AG08396 (cell line): ENCODE measurements at places on chromosomes 7 and 10.

DNA sequence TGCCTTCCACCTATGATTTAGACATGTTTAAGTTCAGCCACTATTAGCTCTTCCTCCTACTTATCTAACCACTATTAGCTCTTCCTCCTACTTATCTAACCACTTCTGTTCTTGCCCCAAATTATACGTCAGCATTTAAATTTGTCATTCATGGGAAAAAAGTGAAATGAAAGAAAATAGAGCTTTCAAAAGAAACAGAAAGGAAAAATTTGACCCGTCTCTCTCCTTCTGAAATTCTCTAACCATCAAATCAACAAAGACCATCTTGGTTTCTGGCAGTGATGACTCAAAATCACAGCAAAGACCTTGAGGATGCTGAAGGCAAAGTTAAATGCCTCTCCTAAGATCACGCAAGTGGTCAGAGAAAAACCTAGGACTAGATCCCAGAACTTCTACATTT is 2.6 kb downstream of the LIPA start:
- DNase-seq: no peak

DNA sequence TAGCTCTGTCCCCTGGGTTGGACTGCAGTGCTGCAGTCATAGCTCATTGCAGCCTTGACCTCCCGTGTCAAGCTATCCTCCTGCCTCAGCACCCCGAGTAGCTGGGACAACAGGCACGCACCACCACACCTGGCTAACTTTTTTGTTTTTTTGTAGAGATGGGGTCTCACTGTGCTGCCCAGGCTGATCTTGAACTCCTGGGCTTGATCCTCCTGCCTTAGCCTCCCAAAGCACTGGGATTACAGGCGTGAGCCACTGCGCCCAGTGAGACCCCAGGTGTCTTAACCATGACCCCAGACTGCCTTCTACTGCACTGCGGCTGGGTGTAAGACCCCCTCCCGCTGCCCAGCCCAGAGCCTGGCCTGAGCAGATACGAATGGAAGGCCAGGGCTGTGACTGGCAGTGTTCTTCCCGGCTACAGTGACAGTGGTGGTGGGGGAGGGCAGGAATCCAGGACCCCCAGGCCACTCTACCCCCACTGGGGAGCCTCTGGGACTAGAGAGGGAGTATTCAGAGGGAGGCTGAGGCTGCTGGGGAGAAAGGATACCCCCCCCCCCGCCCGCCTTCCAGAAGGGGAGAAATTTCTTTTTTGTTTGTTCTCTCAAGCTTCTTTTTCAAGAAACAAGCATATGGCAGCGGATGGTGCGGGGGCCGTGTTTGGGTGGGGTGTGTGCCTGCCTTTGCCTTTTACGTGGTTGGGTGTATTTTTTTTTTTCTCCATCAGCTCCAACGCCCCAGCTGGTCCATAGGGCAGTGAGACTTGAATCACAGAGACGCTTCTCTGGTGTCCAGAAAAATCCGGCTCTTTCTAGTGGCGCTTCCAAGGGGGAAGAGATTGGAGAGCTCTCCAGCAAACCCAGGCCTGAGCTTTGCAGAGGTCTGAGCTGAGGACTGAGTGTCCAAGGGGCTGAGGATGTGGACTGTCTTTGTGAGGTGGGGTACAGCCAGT is 36.6 kb downstream of the GTF2IRD1 start:
- DNase-seq: no peak

GRCh38 chr10:73625004-73625883 is 16.0 kb downstream of the MYOZ1 start:
- DNase-seq: peak; percentile 38

- DNase-seq: no peak
These were observed 56.7 kb upstream of the ELN start for GRCh38 chr7:73971322-73971703.

- DNase-seq: peak; percentile 83
These were observed 25.5 kb downstream of the VOPP1 start for GRCh38 chr7:55546814-55547213.

GRCh38 chr10:22631646-22632278 is 82.6 kb downstream of the PIP4K2A start:
- no peak for DNase-seq

DNA sequence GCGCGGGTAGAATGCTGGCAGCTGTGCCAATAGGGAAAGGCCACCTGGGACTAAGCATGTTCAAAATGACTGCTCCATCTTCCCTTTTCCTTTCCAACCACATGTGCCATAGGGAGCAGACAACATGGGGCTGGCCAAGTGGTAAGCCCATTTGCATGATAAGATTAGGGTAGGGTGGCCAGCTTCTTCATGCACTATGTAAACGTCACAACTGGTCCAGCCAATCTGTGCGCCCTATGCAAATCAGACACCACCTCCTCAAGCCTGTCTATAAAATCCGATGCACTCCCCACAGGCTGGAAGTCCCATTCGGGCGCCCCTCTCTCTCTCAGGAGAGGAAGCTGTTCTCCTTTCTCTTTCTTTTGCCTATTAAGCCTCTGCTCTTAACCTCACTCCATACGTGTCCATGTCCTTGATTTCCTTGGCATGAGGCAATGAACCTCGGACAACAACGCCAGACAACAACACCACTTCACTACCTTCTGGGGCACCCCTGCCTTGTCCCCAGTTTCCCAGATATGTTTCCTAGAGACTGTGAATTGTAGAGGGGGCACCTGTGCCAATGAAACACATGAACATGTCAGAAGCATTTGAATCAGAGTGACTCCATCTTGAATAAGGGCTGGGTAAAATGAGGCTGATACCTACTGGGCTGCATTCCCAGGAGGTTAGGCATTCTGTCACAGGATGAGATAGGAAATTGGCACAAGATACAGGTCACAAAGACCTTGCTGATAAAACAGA is 19.1 kb upstream of the EXOC6 start:
- DNase-seq: no peak

- no peak for DNase-seq
These were observed 15.5 kb downstream of the SHTN1 start for GRCh38 chr10:116989439-116989838.

GRCh38 chr7:24847754-24848153 is 90.5 kb upstream of the GSDME start:
- DNase-seq: no peak

DNA sequence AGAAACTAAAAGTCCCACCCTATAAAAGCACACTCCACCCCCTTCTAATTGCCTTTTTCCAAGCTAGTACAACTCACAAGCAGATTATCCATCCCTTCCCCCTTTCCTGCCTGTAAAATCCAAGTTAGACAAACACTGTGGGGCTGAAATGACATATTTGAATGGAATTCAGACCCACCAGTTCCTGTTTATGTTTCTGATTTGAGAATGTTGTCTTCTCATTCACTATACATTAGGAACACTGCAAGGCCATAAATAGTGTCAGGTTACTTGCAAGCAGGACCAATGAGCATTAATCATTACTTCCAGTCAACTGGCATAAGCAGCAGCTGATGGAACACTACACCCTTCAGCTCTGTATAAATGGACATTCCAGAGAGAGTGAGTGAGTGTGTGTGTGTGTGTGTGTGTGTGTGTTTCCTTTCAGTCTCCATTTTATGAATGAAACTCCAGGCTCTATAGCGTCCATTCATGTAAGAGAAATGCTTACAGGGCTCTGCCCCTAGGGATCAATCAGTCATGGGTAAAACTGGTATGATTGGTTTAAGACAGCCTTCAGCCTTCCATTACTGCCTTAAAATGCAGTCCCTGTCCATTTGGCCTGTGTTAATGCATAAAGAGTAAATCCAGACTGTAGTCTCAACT is 69.3 kb downstream of the ETV1 start:
- peak; percentile 74 for DNase-seq

DNA sequence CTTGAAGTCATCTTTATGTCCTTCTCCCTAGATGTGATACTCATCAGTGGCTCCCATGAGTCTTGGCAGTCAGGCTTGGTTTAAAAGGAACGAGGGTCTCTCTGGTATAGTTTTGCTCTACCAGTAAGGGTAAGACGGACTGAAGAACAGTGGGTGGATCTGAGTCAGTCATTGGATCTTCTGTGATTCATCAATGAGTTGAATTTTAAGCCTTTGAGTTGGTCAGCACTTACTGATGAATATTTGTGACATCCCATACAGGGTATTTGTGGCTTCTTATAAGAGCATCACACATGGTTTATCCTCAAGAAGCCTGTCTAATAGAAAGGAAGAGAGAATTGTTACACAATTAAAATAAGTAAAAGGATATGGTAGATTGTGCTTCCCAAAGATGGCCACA is 87.3 kb upstream of the NAMPT start:
- DNase-seq: no peak

DNA sequence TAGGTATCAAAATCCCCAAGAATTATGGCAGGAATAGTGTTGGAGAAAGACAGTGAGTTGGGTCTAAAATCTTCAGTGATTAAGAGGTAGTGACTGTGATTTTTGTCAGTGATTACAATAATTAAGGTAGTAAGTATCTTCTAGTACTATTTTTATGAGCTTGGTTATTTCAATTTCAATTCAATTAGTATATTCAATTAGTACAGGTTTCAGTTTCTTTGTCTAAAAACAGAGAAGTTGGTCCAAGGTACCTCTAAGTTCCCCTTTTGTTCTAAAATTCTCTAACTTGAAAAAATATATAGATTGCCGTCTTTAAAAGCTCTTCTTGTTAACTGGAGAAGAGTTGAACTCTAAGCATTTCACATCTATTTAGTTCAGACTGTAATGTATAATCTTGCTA is 82.9 kb downstream of the OTUD1 start:
- DNase-seq: no peak

DNA sequence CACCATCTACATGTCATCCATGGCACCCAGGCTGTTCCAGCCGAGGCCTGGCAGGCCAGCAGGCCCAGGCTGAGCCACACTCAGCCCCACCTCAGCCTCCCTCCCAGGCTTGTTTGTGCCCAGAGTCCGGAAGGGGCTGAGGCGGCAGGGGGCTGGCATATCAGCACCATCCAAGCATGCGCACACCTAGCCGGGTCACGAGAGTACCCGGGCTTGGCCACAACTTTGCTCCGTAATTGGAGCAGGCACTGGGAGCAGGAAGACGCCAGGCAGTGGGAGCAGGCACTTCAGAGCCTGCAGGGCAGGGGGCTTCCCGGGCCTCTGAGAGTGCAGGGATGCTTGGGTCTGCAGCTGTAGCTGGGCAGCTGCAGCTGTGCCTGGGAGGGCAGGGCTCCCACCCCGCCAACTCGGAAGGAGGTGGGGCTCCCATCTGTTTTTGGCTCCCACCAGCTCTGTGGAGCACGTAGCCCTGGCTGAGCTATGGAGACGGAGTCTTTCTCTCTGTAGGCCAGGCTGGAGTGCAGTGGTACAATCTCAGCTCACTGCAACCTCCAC is 15.2 kb upstream of the TSPAN15 start:
- no peak for DNase-seq

DNA sequence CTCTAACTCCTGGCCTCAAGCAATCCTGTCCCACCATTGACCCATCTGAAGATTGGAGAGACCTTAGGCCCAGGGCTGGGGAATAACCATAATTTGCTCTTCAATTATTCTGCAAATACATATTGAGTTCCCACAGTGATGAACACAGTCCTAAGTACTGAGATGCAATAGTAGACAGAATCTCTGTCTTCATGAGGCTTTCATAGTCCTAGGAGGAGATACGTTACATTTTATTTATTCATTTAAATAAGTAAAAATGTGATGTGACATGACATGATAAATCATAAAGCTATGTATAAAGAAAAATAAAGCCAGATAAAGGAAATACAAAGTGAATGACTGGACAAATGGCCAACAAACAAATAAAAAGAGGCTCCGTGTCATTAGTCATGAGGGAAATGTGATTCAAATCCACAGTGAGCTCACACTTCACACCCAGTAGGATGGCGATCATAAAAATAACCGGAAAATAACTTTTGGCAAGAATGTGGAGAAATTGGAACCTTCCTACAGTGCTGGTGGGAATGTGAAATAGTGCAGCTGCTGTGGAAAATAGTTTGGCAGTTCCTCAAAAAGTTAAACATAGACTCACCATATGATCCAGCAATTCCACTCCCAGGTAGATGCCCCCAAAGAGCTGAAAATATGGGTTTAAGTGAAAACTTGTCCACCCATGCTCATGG is 52.1 kb upstream of the JCAD start:
- DNase-seq: peak; percentile 42
